ENCODE measurements at places on chromosomes 2 and 18.

- peak; percentile 37 for DNase-seq
Measured at GRCh38 chr18:5546660-5547059, 2.9 kb upstream of the EPB41L3 start.

DNA sequence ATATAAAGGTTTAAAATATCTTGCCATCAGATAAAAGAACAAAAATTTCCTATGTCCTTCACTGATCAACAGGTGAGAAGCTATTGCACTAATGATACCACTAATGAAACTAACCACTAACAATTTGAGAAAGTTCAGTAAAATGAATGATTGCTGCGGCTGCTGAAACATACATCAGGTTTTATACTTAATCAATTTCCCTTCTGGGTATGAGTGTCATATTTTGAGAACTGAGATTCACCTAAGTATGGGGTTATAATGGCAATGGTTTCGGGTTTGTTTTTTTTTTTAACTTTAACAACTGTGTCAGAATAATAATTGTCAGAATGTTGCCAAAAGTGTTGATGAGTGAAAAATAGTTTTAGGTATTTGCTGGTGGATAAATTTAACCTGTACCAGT lies 151.3 kb upstream of the SLC39A10 start:
- no peak for DNase-seq

DNA sequence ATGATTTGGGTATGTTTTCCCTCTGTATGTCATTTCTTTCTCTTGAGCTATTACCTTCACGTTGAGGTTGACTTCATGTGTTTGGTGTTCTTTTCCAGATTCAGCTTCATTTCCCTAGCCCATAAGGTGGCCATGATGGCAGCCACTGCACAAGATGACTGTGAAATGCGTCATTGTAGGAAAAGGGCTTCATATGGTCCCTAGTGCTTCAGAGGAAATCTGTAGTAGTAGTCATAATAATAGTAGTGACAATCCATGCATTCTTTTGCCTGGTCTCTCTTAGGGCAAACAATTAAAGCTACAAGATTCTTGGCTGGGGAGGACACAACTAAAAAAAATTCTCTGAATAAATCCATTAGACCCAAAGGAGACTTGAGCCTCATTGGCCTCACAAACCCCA lies 28.4 kb downstream of the AOX1 start:
- DNase-seq: no peak

GRCh38 chr2:188776634-188777033 lies 197.5 kb upstream of the COL3A1 start:
- peak; percentile 13 for DNase-seq

DNA sequence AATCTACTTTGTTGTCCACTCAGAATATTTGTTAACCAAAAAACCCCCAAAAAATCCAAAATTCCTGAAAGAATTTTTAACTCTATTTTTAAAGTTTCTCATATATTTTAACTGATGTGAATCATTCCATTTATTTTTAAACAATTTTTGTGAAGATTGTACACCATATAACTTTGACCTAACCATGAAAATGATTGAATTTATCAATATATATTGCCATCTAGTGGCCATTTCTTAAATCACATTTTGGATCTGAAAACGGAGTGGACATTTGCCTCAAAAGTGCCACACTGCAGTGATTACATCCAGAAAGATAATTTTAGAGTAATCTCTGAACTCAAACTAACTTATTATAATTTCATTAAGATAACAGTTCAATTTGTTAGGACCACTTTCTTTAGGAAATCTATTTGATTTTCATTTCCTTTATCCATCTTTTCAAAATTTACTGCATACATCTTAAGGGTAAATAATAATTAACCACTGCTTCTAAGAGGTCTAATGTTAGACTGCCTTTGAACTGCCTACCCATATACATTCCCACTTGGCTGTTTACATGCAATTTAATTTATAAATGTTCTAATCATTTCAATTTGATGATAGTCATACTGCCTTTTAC lies 71.1 kb downstream of the DSC3 start:
- no peak for DNase-seq

DNA sequence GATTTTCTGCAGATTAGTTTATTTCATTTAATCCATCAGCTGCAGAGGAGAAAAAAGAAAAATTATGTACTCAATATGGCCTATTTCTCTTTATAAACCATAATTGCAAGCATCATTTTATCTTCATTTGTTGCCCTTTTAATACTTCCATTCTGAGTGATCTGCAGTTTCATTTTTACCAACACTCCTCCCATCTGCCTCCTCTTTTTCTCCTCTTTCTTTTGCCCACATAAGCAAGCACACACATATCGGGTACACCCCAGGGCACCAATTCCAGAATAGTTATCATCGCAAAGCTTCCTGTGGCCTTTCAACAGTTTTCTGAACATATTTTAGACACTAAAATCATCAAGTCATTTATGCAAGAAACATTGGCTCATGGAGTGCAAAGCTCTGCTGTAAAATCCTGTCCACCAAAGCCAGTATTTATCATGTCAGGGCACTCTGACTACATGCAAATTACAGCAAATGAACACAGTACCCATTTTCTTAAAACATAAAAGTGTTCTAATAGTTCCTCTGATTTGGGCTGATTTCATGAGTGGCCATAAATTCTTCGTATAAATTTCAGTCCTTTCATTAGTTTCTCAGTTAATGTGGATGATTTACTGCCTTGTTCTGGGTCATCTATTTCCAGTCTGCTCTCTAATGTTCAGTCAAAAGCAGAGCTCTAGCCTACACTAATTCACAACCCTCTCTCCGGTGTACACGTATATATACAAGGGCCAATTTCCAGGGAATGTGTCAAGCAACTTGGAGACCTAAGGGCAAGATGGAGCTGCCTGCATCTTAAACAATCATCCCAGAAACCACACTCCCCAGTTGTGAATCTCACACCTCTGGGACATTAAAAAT lies 281.3 kb downstream of the STK39 start:
- DNase-seq: no peak

- DNase-seq: no peak
Measured at GRCh38 chr2:150140777-150141176, 346.7 kb downstream of the RND3 start.

- no peak for DNase-seq
Measured at GRCh38 chr2:185012643-185013042, 414.3 kb downstream of the ZNF804A start.

- DNase-seq: no peak
Measured at GRCh38 chr2:72849138-72849462, 23.3 kb upstream of the EXOC6B start.

DNA sequence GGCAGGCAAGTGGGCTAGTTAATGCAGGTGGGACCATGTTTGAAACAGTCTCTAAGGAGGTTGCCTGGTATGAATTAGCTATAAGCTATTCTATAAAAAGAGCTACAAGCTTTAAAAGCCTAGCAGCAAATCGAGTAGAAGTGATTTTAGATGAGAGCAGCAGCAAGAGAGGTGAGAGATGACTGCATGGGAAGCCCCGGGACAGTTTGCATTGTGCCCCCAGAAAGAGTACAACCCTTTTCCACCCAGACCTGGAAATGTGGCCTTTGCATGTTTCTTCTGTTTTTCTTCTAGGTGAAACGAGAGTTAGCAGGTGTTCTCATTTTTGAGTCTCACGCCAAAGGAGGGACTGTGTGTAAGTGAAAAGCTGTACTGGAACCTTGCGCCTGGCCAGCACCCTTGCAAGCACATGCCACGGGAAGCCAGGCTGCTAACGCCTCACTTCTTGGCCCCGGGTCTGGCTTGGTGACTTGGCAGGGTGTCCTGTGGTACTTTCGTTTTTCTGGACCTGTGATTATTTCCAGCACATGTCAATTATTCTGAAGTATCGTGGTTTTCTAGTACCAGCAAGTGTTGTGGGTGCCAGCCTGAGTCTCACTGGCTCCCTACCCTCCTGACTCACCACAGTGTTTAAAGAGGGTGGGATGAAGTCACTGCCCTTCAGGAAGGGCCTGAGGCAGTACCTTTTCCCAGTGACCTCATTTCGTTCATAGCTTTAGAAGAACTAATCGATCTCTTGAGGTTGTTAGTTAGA lies 90.3 kb upstream of the MAP3K20 start:
- no peak for DNase-seq

- no peak for DNase-seq
Measured at GRCh38 chr2:238080518-238080917, 19.6 kb upstream of the ESPNL start.

DNA sequence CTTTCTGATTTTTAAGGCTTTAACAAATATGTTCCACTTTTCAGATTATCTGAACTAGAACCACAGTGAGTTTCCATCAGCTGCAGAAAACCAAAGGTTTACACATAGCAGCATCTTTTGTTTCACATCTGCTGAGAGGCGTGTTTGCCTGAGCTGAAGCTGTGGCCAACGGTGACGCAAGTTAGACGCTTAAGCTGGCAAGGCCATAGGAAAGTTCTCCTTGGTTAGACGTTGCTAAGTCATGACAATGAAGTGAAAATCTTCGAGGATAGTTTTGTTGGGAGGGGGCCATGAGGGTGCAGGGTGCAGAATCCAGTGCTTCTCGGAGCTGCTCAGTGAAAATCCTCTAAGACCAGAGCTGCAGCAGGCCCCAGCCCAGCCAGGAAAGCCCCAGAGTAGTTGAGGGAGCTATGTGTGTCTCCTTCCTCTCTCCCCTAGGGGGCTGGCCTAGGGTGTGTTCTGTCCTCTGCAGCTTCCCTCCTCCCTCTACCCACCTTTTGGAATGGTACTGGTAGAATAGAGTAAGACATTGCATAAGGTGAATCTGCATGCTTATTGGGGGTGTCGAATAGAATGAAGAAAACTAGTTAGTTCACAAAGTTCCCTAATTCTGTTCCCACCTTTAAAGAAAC lies 105.4 kb downstream of the FHOD3 start:
- no peak for DNase-seq

DNA sequence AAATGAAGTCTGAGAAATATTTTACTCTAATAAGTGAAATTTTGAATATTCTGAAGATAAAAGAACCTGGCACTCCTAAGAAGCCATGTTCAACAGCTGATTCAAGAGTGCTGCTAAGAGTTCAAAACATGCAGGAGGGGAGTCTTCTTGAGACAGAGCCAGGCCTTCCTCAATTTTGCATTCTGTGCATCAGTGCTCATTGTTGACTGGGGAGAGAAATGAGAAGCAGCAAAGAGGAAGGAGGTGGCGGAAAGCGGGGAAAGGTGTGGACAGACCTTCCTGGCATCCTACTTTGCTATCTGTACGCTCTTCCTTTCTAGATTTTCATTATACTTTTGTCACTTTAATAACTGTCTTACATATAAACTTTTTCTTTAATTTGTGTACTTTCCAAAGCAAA lies 29.7 kb upstream of the TXNDC2 start:
- DNase-seq: no peak

- no peak for DNase-seq
Measured at GRCh38 chr2:231245249-231246094, 47.0 kb downstream of the ARMC9 start.

DNA sequence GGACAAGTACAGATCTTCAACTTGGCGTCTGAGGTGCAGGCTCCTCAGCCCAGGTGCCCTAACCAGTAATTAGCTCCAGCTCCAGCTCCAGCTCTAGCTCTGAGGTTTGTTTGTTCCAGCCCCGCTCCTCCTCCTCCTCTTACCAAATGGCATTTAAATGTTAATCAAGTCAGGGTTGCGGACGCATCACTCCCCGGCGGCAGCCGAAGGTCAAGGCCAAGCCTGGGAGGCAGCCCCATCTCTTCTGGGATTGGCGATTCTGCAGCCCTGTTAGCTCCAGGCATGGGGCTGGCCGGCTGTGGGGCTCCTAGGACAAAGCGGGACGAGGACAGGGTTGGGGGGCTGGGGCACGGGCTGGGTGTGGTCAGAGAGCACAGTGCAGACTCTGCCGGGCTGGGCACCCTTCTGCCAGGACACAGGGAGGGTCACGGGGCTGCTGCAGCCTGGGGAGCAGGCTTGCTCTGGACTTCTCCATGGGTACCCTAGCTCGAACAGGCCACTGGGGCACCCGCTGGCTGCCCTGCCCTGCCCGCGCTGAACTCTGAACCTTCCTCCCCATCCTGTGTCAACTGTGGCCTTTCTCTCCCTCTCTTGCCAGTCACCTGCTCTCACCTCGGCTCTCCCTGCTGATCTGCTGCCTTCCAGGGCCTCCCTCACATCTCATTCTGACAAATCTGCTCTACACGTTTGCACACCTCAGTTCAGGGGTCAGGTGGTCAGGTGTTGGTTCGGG lies 203.3 kb downstream of the CELF4 start:
- DNase-seq: no peak

GRCh38 chr18:42929857-42930256 lies 185.6 kb downstream of the RIT2 start:
- DNase-seq: no peak

DNA sequence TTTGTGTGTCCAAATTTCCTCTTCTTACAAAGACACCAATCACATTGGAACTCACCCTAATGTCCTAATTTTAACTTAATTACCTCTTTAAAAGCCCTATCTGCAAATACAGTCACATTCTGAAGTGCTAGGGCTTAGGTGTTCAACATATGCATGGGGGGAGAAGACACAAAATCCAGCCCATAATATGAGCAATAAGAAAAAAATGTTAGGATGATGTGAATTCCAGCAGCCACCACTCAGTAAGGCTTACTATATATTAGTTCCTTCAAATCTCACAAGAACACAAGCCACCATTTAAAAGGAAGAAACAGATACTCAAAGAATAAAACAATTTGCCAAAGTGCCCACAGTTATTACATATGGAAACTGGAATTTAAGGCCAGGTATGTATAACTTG lies 285.7 kb downstream of the EPHA4 start:
- DNase-seq: no peak

GRCh38 chr18:35756506-35757117 lies 175.1 kb downstream of the GALNT1 start:
- DNase-seq: peak; percentile 61

DNA sequence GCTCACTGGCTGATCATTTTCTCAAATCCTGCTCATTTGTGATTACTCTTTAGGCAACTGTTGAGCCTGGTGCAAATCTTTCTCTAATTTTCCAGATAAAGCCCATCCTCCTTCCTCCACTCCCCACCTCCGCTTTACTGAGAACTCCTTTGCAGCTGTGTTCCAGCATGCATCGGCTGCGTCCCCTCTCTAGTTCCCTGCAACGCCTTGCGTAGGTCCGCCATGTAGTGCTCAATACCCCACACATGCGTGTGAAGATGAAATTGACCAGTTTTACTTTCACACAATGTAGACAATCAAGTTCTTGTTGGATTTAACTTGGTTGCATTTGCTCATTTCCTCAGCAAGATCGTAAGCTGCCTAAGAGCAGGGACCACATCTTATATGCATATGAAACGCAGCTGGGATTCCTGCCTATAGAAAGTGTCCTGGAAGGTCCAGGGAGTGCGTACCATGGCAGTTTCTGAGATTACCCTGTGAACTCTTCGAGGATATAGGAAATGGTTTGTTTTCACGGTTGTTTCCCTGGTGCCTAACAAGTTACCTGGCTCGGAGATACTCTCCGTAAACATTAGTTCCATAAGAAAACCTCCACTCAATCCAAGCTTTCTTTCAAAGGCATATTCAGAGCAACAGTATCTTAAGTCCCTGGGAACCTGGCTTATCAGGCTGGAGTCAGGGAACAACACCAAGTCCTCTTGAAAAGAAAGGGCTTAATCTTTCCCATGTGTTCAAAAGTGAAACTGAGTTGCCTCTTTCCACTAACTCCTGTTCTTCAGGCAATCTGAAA lies 766.4 kb upstream of the ID2 start:
- peak; percentile 67 for DNase-seq

- no peak for DNase-seq
Measured at GRCh38 chr2:222302178-222303018, 3.6 kb upstream of the PAX3 start.

All from NCI-H524 (cell line).